ENCODE measurements at places on chromosomes 12 and 14.

DNA sequence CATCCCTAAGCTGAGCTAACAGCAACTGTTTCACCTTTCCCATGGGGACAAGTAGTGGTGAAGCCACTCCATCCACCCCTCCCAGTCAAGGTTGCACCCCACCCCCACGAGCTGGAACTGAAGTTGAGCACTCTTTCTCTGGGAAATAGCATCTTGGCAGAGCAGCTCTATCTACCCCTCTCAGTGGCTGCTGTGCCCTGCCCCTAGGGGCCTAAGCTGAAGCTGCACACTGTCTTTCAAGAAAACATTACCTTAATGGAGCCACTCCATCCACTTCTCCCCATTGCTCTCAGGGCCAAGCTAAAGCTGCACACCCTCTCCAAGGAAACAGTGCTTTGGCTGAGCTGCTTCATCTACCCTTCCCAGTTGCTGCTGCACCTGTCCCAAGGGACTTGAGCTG, 170.6 kb upstream of the CCDC196 start:
- DNase-seq = peak; percentile 13

DNA sequence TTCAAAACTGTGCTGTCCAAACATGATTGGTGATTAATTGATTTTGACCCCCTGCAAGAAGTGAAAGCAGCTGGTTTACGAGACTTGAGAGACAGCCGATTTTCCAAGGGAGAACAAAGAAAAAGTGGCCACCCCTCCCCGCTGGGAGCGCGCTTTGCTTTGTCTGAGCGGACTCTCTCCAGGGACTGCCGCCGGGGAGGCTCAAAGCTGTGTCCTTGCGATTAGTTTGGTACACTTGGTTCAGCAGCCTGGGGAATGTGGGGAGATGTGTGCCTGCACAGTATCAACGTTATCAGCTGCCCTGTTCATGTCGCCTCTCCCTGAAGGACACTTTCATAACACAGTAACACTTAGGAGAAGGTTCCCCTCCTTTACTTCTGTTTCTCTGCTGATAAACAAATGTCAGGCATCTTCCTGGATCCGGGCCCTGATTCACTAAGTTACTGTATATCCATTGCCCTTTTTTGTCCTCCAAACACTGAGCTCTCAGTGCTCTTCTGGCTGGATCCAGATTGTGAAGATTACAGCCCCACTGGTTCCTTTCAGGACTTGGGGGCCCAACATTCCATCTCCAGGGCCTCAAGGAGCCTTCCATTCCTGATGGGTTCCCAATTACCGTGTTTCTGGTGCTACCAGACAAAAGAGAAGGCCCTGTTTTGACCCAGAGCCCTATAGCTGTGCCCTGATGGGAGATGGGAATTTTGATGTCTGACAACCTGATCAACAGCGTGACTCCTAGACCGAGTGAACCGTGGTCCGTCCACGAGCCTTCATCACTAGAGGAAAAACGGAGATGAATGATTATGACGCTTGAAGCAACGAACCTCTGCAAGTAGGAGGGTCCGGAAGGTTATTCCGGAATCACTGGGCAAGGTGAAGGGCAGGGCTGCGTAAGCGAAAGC, 31.7 kb upstream of the TUBA1C start:
- peak; percentile 45 for DNase-seq

GRCh38 chr12:12663644-12664294, 32.2 kb downstream of the GPR19 start:
- DNase-seq = no peak

GRCh38 chr12:100189636-100190394, 10.8 kb upstream of the ACTR6 start:
- DNase-seq = no peak

DNA sequence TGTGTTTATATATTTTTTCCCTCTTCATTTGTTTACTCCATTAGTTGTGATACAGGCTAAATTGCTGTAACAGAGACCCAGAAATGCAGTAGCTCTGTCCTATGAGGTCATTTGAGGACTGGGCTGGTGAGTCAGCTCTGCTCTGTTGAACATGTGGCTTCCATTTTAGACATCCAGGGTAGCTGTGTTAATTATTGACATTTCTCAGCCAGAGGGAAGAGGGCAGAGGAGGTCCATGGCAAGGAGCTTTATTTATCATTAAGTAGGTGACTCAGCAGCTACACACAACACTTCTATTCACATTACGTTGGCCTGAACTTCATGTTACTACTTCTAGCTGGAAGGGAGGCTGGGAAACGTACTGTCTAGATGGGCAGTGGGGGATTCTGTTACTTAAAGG, 85.4 kb downstream of the PTCSC3 start:
- DNase-seq = peak; percentile 12

DNA sequence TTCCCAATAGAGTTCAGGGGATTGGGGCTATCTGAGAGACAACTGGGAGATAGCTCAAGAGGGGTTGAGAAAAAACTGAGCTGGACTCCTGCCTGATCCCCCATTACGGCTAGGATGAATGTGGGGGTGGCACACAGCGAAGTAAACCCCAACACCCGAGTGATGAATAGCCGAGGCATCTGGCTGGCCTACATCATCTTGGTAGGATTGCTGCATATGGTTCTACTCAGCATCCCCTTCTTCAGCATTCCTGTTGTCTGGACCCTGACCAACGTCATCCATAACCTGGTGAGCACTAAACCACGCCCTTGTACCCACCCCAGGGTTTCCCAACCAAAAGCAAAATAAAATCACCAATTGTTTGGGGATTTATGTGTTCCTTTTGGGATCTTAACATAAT, 1.0 kb downstream of the ORMDL2 start:
- no peak for DNase-seq

- DNase-seq = no peak
These were observed 29.8 kb downstream of the FNTB start for GRCh38 chr14:65016471-65016870.

DNA sequence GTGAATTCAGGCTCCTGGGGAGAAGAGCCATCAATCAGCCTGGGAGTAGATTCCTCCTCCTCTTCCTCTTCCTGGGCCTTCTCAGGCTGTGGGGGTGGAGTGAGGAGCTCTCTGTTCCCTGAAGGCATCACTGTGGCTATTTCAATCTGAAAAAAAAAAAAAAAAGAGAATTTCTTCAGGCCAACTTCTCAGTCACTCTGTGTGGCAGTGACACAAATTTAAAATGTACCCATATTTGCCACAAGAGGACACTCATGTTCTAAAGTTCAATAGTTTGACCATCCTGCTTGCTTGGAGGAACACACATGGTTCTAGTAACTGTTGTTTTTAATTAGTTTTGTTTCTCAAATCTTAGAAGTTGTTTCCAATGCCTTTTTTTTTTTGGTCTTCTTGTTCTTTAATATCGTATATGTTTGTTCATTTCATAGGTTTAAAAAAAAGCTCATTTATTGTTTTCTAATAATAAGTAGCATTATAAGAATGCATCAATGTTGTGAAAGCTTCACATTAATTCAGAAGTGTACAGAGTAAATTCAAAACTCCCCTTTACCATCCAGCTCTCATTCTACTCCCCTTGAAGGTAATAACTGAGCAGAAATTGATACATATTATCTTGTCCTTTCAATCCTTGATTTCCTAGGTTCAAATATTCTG, 23.3 kb upstream of the CCER1 start:
- peak; percentile 51 for DNase-seq

DNA sequence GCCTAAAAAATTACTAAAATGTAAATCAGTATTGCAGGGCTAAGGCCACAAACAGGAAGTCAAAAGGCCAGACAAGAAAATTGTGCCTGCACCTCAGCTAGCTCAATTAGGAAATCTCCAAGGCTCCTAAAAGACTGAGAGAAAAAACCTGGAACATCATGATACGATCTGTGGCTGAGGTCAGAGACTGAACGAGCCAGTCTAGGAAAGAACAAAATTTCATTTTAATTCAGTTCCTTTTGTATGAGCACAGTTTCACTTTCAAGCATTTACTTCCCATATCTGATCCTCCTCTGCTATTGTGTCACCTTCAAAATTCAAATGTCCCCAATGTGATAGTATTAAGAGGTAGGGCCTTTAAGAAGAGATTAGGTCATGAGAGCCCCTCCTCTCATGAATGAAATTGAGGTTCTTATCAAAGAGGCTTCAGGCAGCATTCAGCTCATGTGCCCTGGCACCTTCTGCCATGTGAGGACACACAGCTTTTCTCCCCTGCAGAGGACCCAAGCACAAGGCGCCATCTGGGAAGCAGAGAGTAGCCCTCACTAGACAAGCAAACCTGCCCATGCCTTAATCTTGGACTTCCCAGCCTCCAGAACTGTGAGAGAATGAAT, 14.8 kb downstream of the PRKAB1 start:
- no peak for DNase-seq

DNA sequence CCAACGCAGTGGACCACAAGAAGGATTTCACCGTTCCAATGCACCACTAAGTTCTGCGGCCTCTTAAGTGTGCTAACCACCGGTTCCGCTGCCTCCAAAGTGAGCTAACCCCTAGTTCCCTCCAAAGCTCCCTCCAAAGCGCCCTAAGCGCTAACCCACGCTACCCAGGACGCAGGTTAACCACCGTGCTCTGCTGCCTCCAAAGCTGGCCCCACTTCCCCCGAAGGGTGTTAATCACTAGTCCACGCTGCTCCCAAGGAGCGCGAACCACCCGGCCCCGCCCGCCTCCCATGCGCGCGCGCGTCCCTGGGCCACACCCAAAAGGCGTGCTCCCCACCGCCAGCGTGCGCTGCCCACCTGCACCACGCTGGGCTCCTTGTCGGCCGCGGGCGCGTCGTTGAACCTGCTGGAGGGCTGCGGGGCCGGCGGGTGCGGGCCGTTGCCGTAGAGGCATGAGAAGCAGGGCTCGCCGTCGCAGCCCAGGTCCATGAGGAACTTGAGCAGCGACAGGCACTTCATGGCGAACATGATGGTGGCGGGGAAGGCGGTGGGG, 11.7 kb downstream of the FAM181A start:
- no peak for DNase-seq

Measured in HEK293T (cell line).